Breast epithelium (tissue), 4 donors: ENCODE measurements at places on chromosomes 3 and 15. TPM values are rescaled to one million over a fixed set of nuclear protein-coding genes. Genes with fewer than 3 reads are reported as not detected.

GRCh38 chr3:82978368-82978767 lies 1216.9 kb upstream of the GBE1 start:
- DNase-seq: no peak

- DNase-seq: no peak
Measured at GRCh38 chr3:10196389-10197052, 31.8 kb downstream of the IRAK2 start.

DNA sequence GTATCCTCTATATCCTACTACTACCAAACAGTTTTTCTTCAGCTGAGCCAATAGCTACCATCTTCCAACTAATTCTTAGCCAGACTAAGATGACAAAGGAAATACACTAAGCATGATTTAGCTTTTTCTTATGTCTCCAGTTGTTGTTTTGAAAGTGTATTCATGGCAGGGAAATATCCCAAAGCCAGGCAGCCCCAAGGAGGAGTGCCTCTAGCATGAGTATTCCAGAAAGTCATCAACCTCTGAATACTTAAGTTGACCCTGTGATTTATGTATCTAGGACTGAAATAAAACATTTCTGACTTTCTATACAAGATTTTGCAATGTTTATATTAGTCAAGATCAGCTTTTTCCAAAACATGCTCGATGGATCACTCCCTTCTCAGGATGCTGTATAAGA lies 449.1 kb downstream of the IL5RA start:
- no peak for DNase-seq

SYNPR gene
- total RNA-seq: not detected

GRCh38 chr15:70480196-70480856 lies 283.0 kb downstream of the UACA start:
- DNase-seq: no peak

DNA sequence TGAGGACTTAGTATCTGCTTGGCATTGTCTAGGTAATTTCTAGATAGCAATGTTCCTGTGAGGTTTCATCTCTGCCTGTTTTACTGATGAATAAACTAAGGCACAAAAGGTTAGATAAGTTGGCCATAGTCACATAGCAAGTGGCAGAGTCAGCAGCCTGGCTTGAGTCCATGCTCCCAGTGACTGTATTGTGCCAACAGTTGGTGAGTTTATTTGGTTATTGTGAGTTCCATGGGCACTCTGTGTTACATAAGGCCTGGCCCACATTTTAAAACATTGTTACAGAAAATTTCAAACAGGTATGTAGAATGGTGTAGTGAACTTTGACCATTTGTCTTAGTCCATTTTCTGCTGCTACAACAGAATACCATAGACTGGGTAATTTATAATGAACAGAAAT lies 15.2 kb downstream of the MCM2 start:
- no peak for DNase-seq

DNA sequence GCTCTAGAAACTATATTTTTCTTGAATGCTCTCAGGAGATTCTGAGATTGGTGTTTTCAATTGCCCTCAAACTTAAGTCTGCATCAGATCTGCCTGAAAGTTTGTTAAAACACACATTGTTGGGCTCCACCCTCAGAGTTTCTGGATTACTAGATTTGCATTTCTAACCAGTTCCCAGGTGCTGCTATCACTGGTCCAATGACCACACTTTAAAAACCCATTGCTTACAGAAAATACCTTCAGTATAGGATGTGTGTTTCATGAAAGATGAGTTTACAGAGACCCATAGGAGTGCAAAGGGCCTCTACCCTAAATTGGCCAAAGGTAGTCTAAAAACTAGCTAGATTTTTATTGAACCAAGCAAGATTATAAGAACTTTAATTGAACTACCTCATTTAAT lies 17.8 kb downstream of the GRM7 start:
- DNase-seq: no peak

YEATS2 gene
- 26.6 TPM for total RNA-seq

DNA sequence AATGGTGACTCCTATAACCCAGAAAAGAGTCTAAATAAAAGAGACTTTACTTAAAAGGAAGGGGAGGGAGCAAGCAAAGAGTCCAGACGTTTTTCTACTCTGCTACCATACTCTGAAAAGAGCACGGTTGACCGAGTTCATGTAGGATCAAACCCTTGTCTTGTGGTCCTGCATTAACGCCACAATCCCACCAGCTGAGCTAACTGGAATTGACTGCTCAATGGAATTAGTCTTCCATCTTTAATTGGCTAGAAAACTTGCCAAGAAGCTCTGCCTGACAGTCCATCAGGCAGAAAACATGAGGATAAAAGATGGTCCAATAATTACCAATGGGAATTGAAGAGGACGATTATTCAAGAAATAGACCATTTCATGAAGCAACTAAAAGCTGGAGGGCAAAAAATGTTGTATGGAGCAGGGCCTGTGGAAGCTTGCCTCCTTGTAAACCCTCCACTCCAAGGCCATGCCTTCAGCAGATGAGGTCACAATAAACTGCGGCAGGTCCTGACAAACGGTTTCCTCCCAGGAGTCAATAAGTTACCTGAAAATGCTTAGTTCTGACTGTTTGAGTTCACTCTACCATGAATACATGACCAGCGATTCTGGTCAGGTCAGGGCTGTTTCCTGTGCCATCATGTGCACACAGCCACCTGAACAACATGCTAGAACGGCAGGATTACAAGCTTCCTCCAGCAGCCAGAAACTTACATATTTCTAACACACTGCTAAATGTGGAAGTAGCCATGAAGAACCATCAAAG lies 35.6 kb upstream of the ARHGEF3 start:
- DNase-seq: no peak

MEGF11 gene
- not detected for total RNA-seq

- no peak for DNase-seq
Measured at GRCh38 chr3:83738202-83738601, 1220.6 kb upstream of the CADM2 start.

GRCh38 chr3:60549863-60550262 lies 701.4 kb downstream of the FHIT start:
- DNase-seq: no peak

DNA sequence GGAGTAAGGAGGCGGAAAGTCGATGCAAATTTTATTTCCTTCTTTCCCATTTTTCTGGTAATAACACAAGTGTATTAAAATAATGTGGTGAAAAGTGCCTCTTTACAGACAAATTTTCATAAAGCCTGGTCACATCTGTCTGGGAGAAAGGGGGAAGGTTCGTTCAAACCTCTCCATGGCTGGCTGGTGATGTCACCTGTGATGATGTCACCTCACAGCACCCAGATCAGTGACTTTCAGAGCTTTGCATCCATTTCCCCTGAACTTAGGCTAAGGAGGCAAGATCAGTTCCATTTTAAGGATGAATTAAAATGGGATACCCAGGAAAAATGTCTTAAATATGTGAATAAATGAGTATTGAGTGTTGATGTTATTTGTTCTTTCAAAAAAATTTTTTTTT lies 34.1 kb downstream of the ATP10A start:
- DNase-seq: no peak

DNA sequence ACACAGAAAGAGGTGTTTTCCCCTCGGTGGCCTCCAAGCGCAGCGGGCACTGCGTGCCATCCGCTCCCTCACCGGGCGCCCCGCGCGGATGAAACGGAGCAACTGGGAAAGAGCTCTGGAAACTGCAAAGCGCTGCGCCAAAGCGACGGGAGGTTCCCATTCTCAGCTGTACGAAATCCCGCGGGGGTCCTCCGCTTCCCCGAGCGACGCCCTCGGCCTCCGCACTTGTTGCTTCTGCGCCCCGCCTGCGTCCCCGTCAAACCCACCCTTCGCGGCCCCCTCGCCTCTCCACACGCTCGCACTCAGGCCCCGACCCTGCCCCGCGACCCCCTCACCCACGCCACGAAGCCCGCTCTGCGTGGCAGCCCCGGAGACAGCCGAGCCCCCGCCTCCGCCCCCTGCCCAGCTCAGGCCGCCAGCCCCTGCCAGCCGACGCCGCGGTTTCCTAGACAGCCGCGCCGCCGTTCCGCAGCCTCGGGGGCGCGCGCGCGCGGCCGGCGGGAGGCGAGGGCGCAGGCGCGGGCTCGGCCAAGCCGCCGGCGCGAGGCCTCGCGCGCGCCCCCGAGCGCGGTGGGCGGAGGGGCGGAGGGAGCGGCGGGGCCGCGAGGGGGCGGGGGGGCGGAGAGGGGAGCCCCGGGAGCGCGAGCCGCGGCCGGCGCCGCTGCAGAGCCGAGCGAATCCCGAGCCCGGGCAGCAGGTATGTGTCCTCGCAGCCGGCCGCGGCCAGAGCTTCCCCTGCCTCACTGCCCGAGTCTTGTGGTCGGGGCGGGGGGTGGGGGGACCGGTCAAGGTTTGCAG lies at the start of gene TMEM266:
TSS of gene TMEM266 (plus strand) at position 666 of the 798 bp plus-strand sequence. CDS start 74,279 bp downstream, outside the sequence.
- DNase-seq: no peak

CAND2 gene
- 5.6 TPM for total RNA-seq

DNA sequence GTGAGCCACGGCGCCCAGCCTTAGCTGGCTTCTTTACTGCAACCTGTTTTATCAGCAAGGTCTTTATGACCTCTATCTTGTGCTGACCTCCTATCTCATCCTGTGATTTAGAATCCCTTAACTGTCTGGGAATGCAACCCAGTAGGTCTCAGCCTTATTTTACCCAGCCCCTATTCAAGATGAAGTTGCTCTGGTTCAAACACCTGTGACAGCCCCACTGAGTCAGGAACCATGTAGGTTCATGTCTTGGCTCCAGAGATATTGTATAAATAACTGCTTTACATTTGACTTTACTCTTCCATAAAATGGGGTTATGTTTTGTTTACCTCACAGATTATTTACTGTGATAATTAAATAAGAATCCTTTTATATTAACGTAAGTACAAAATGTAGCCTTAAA lies 27.1 kb upstream of the ANO10 start:
- no peak for DNase-seq

DNA sequence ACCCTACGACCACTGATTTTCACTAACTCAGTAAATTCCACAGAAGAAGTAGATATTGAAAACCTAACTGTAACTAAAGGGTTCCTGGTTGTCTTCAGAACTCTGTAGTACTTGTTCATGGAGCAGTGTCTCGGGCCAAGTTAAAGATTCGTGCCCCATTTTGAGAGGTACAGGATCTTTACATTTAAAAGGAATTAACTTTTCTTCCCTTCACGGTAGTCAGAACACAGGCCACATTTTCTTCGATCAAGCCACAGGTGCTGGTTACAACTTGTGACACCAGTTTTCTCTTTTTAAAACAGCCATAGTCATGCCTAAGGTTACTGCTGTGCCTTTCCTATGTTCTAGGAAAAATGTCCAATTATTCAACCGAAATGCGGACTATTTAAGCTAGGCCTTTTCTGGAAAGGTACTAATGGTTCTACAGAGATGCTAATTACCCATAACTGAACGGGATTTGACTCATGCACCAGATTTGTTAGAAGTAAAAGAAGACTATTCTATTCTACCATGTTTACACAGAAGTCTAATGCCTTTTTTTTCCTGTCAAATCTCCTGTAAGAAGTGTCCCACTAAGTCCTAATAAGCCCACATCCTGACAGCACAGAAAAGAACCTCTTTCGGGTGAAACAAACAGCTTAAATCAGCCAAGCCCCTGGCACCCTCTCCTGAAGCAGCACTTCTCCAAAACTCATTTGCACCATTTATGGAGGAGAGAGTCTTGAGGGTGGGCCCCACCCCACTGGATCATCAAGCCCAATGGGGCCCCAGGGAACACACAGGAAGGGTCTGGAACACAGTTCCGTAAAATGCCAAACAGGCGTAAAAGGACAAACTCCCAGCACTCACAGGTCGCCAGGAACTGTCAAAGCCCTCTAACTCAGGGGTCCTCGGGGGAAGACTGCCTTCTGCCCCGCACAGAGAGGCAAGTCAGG lies 1.9 kb downstream of the LRIG1 start:
- DNase-seq: no peak

COLQ gene
- 1.8 TPM for total RNA-seq

RLBP1 gene
- total RNA-seq: not detected

DNA sequence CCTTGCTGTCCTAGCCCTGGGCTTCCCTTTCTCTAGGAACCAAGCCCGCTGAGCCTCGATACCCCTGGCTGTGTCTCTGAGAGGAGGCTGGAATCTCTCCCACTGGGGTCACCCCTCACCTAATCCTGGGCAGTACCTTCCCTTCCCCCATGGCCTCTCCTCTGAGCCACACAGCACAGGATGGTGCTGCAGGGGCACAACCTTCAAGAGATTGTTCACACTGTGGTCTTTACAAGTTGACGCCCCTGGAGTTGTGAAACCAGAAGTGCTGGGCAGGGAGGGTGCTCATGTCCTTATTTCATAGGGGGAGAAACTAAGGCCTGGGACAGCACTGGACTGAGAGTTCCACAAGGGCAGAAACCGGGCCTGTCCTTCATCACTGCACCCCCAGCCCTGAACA lies 70.9 kb upstream of the TMEM115 start:
- no peak for DNase-seq

- no peak for DNase-seq
Measured at GRCh38 chr15:55289011-55289745, 435 bp downstream of the RAB27A start.

MGA gene
- total RNA-seq: 65.9 TPM

DNA sequence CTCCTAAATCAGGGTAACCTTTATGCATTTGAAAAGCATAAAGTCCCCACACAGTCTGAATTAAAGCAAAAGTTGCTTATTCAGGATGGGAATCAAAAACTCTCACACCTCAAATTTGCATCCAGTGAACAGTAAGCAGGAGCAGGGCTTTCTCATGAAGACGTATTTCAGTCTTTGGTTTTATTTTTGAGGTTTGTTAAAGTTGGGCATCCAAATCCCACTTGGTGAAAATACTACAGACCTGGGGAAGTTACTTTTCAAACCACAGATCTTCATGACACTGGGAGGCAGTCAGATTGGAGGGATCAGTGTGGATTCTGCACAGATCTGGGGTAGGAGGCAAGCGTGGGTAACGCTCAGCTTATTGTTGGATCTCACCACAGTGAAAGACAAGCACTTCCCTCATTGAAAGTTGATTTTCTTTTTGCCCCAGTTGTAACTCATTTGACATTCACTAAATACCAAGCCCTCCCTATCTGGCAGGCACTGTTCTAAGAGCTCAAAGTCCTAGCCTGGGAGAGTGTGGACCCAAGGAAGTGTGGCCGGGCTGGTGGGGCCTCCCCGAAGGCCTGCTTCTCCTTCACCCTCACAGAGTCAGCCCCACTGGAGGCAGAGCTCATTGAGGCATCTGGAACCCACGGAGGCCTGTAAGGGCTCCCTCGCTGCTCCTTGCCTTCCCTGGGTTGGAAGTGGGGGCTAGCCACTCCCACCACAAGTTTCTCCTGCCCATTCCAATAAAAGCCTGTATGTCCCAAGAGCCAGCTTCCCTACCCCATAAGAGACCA lies 783 bp upstream of the ISG20 start:
- DNase-seq: no peak

- DNase-seq: no peak
Measured at GRCh38 chr3:81198216-81198615, 563.2 kb downstream of the GBE1 start.

- DNase-seq: no peak
Measured at GRCh38 chr15:94703596-94703995, 472.2 kb downstream of the MCTP2 start.

GRCh38 chr3:141410408-141410807 lies 42.1 kb downstream of the ZBTB38 start:
- no peak for DNase-seq

DNA sequence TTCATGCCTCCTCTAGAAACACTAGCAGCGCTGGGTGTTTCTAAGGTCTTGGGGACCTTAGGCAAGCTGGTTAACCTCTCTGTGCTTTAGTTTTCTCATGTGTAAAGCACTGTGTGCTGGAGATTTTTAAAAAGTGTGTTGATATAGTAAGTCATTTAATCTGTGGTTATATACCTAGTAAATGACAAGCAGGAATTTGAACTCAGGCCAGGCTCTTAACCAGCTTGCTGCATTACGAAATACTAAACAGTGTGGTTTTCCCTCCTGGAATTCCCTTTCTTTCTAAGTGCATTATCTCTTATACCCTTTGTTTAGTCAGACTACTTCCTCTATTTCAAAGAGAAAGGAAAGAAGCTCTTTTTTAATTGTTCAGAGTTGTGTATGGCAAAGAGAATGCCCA lies 26.5 kb downstream of the NEO1 start:
- DNase-seq: no peak
